Liver (tissue), 10 donors: ENCODE measurements at places on chromosomes 3 and 15.

- DNase-seq, result no peak
These were observed 138.5 kb downstream of the RAB11A start for GRCh38 chr15:66007663-66008262.

DNA sequence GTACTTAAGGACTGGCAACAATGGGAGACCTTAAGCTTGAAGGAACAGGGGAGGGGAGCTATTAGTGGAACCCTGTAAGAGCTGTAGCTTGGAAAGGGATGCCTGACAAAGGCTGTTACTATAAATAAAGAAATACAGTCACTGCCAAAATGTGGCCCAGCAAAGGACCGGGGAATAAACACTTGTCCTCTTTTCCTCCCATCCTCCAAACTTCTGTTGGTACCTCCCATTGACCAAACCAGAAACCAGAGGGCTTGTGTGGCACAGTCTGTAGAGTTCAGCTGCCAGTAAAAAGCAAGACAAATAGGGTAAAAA is 25.1 kb upstream of the TCF12 start:
- no peak for DNase-seq

DNA sequence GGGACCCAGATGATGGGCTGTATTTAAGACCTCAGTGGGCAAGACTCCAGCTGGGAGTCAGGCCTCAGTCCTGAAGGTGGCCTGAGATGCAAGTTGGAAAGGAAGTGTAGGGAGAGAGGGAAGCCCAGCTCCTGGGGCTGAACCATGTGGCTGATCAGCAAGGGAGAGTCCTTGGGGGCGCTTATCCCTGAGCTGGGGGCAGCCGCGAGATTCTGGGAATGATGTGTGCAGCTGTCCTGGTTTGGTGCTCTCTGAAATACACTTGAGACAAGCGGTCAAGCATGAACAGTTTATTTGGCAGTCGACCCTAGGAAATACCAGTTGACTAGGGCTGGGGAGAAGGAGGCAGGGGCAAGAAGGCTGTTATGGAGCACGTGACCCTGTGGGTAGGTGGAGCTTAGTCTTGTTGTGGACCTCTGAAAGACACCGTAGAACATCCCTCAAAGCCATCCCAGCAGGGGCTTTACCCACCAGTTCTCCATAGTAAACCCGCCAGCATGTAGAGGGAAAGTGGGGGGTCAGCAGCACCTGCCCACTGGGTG is 41.8 kb upstream of the SLC6A11 start:
- no peak for DNase-seq

DNA sequence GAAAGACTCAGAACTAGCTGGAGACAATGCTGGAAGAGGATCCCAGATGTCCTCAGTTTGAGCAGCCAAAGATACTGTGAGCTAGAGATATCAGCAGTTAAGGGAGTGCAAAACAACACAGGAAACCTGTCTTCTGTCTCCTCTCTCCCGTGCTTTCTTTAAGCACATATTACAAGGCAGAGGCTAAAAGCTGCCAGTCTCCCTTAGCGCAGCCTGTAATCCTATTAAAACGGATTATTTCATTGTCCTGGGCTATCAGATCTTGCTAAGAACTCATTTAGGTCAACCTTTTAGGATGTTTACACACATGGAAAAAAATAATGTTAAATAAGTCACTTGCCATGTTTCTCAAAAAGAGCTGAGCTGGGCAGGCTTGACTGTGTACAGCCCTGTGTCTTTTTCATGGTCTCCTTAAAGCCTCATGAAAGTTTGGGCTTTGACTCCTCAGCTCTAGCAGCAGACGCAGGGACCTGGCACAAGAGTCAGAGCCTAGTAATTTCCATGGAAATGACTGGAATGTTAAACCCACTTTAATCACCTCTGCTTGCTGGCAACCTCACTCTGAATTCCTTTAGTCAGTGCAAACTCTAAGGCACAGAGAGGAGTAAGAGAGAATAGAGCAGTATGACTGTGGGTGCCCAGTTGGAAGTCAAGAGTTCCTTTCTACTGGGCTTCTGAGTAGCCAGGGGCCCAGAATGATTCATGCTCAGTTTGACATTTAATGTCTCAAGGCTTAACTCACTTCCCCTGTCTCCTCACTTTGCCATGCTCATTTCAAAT is 491.9 kb downstream of the NTRK3 start:
- no peak for DNase-seq

DNA sequence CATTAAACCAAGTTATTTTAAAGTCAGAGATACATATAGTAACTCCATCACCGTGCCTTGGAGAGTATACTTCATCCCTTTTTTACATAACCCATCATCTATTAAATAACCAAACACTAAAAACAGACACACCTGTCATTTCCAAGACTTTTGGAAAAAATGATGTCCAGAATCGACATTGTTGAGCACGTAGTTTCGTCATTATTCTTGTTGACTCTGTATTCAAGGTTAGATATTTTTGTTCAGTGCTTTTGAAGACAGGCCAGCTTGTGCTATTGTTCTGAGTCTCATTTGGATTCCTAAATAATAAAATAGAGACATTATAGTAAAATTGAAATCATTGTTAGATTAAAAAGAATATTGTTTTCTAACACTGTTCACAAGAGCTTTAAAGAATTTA is 51.2 kb downstream of the BCHE start:
- DNase-seq, result no peak

DNA sequence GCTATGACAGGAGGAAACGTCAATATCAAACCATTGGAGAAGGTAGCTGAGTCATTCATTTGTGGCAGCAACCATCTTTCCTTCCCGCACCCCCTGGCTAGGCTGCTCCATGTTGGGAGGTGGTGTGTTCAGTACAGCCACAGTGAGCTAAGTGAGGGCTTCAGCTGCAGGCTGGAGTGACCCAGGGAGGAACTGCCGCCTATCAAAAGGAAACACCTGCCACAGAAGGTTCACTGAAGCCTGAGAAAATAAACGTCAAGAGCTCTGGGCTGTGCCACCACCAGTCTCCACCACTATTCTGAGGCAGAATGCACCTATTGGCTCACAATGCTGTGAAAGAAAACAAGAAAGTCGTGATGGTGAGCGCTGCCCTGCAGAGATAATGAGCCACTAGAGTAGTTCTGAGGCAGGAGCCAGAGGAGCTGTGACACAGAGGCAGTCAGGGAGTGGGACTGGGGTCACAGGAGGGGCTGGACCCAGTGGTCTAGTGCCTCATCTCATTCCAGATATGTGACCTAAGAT is 34.8 kb upstream of the CD47 start:
- DNase-seq, result peak; percentile 64

GRCh38 chr3:177936721-177937120 is 599.5 kb upstream of the KCNMB2 start:
- DNase-seq, result no peak

DNA sequence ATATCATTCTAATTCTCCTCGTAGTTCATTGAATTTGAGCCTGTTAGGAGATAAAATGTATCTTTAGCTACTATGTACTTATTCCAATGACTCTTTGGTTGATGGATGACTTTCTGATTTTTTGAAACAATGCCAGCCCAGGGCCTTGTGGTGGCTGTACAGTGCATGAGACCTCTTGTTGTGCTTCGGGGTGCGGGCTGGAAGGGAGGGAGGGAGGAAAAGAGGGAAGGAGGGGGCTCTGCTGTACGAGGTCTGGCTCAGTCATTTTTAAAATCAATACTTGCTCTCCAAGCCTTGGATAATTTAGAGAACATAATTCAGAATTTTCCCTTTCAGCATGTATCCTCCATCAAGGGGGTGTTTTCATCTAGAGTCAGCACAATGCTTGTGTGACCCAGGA is 399.7 kb upstream of the ONECUT1 start:
- no peak for DNase-seq

- DNase-seq, result no peak
These were observed 272.5 kb downstream of the THSD4 start for GRCh38 chr15:71387810-71388209.

DNA sequence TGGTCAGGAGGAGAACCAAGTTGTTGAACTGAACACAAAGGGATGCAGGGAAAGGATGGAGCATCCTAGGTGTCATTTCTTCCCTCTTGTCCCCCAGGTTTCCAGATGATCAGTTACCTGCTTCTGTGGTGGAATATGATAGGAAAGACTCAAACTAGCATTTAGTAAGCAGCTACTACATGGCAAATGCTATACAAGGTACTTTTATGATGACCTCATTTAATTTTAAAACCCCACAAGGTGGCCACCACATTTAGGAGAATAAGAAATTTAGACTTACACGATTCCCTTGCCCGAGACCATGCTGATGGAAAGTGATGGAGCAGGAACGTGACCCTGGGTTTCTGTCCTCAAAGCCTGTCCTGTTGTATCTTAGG is 40.9 kb downstream of the CCR4 start:
- DNase-seq, result no peak

DNA sequence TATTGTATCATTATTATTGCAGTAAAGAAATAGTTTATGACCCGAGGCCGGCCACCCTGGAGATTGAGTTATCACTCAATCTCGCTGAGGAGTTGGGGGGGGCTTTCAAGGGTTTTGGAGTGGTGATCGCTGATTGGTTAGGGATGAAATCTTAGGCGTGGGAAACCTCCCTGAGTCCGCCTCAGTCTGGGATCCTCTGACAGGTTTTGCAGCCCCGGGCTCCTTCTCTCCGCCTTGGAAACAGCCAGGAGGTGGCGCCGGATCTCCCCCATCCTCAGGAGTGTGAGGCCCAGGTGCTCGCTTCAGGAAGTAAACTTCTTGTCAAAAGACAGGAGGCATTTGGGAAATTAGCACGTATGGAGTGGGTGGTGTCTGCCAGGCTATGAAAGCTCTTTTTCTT is 41.1 kb upstream of the SEC61A1 start:
- DNase-seq, result no peak

GRCh38 chr15:32887090-32887489 is 169.3 kb downstream of the GREM1 start:
- no peak for DNase-seq

GRCh38 chr15:22243440-22244130 is 163.3 kb downstream of the OR4M2 start:
- DNase-seq, result no peak

GRCh38 chr15:81084716-81085115 is 49.4 kb upstream of the CFAP161 start:
- no peak for DNase-seq

DNA sequence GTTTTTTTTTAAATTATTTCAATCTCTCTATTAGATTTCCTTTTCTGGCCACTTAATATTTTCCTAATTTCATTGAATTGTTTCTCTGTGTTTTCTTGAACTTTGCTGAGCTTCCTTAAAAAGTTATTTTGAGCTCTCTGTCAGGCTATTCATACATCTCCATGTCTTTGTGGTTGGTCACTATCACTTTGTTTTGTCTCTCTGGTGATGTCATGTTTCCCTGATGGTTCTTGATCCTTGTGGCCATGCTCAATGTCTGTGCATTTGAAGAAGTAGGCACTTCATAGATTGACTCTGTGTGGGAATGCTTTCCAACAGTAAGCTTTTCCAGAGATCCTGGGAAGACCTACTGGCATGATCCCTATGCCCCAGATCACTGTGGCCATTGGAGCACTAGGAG is 18.6 kb downstream of the CD200R1 start:
- no peak for DNase-seq

- no peak for DNase-seq
These were observed 26.3 kb downstream of the KCNMB3 start for GRCh38 chr3:179224584-179224983.

DNA sequence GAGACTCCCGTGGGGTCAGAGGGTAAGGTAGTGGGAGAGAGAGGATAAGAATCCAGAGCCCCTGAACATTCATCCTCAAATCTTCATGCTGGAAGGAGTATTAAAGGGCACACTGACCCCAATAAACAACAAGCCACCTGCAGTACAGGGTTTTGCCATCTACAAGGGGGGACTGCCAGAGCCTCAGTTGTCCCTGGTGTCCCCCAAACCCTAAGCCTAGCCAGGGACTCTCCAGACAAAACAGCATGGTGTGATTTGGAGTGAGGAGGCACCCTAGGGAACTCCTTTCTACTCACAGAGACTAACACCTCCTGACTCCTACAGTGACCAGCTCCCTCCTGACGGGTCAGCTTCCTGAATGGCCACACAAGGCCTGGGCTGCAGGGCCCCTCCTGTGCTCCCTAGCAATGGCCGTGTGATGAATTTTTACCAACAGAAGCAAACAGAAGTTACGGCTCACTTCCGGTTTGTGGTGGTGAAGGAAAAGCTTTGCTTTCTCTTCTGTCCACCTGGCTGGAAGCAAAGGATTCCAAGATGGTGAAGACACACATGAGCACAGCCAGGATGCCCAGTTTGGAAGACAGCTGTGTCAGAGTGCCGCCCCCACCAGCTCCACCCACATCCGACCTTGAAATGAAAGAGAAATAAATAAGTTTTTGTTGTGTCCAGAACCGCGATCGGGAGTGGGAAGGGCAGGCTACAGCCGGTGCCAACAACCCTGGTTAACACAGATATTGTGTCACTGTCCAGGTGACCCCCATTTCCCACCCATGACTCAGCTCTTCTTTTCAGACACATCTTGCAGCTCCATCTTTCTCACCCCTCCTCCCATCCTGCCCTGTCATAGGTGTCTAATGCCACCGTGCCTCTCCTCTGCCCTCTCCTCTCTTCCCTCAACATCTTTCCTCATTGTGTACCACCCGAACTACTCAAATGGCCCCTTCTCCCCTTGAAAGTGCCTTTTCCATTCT is 69.6 kb upstream of the ATP13A3 start:
- no peak for DNase-seq

DNA sequence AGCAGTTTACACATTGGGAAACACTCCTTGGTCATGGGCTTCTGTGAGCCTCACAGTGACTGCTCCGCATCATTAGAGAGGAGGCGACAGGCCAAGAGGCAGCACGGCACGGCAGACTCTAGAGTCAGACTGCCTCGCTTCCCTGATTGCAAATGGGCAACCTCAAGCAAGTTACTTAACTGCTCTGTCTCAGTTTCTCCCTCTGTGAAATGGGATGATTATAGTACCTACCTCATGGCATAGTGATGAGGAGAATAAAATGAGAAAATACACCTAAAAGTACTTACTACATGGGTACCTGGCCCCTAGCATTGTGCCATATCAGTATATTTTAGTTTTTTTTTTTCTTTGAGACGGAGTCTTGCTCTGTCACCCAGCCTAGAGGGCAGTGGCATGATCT is 4.0 kb upstream of the RCCD1 start:
- no peak for DNase-seq

- no peak for DNase-seq
These were observed 801 bp upstream of the NGRN start for GRCh38 chr15:90264671-90265070.

GRCh38 chr15:92879949-92880725 is 20.0 kb upstream of the CHD2 start:
- DNase-seq, result no peak

GRCh38 chr3:16866571-16866970 is 18.2 kb upstream of the PLCL2 start:
- no peak for DNase-seq

GRCh38 chr3:111238885-111239284 is 167.3 kb downstream of the NECTIN3 start:
- no peak for DNase-seq

DNA sequence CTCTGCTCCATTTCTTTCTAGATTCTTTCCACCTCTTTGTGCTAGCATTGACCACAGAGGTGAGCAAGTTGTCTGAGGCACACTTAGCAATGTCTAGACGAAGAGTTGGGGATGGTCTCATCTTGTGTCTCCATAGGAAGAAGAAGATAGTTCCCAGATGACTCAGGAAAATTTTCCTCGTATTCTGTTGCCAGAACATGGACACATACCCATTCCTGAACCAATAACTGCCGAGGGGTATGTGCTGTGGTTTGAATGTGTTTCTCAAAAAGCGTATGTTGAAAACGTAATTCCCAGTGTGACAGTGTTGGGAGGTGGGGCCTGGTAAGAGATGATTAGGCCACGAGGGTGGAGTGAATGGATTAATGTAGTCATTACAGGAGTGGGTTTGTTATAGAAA is 107.5 kb upstream of the GALNT15 start:
- no peak for DNase-seq
